ENCODE measurements at places on chromosomes 5 and 9.

GRCh38 chr9:81669041-81669651 lies 20.2 kb downstream of the TLE1 start:
- no peak for DNase-seq

DNA sequence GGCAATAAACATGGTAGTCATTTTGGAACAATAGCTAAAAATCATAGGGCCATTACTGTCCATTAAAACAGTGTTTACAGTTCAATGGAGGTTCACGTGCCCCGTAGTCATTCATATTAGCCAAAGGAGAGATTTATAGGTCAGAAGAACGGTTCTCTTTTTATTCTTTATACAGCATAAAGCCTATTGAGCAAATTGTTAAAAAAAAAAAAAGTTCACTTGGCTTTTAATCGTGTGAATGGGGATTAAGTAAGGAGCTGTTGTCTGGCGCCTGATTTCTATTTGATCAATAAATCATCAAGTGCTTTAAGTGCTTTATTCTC lies 69.1 kb upstream of the TBCA start:
- no peak for DNase-seq

- DNase-seq: no peak
Observed at GRCh38 chr5:160926428-160926827, 74.4 kb upstream of the ATP10B start.

DNA sequence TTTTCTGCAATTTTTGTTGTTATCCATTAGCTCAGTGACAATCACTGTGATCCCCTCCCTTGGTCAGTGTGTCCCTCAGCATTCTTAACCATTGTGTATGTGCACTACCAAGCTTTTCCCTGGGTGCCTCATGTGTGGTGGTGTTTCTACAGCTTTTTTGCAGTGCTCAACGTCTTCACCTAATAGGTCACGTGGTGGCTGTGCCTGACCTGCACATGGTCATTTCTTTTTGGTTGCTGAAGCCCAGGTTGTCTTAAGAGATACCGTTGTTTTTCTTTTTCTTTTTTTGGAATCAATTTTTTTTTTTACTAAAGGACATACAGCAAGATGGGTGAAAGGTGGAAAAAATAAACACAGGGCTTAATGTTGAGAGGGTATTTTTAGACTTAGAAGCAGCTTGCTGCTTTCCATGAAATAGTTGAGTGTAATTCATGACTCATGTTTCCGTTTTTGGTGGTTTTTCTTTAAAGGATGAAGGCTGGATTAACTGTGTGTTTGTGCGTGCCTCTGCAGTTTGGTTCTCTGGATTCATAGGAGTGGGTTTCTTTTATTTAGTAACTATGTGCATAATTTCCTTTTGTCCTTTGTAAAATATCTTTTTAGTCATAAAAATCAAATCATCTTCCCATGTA lies 22.2 kb downstream of the SH3GL2 start:
- DNase-seq: no peak

DNA sequence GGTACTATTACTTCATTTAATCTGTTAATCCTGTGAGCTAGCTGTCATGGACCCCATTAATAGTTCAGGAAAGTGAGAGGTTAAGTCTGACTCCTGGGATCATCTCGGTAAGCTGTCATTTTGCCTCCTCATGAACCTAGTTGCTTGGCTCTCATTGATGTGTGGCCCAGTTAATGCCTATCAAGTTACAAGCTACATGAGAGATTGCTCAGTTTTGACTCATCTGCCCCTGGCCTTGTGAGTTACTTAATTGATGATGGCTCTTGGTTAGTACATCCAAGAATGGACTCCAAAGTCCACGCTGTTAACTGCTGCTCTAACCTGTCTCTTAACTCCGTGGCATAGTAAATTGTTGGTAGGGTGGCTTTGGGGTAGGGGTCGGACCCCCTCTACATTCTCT lies 23.9 kb downstream of the LARP1 start:
- no peak for DNase-seq

- DNase-seq: no peak
Observed at GRCh38 chr5:31771500-31771899, 132.6 kb downstream of the PDZD2 start.

GRCh38 chr5:56012281-56012963 lies 17.7 kb upstream of the IL6ST start:
- DNase-seq: no peak

GRCh38 chr9:21385131-21385670 lies at the start of gene IFNA2:
IFNA2 (minus strand) TSS chr9:21385398; CDS start chr9:21385329, 69 bp downstream.
- DNase-seq: no peak

GRCh38 chr9:113299800-113300292 lies 3.3 kb downstream of the RNF183 start:
- no peak for DNase-seq

GRCh38 chr5:58615972-58616371 lies 33.1 kb downstream of the RAB3C start:
- DNase-seq: no peak

DNA sequence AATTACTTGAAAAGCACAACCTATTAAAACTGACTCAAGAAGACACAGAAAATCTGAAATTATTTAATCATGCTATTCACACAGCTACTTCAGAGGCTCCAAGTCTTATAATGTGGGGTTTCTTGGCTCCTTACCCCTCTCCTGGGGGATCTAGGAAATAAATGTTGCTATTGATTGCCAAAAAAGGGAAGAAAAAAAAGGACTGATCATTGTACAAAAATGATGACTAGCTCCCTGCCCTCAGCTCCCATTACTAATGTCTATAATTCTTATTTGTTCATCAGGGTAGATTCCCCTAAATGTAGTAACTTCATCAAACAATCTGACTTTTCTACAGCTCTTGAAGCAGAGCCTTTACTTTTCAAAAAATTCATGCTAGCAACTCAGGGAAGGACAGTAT lies 3.3 kb upstream of the SMC5 start:
- DNase-seq: no peak

GRCh38 chr9:36152741-36153438 lies 16.3 kb upstream of the CCIN start:
- no peak for DNase-seq

GRCh38 chr5:1795506-1795905 lies 4.1 kb downstream of the MRPL36 start:
- DNase-seq: no peak

- DNase-seq: no peak
Observed at GRCh38 chr5:107937651-107938355, 267.1 kb upstream of the EFNA5 start.

- no peak for DNase-seq
Observed at GRCh38 chr9:107260437-107261081, 22.5 kb upstream of the RAD23B start.

- no peak for DNase-seq
Observed at GRCh38 chr5:107253246-107253645, 417.5 kb downstream of the EFNA5 start.

DNA sequence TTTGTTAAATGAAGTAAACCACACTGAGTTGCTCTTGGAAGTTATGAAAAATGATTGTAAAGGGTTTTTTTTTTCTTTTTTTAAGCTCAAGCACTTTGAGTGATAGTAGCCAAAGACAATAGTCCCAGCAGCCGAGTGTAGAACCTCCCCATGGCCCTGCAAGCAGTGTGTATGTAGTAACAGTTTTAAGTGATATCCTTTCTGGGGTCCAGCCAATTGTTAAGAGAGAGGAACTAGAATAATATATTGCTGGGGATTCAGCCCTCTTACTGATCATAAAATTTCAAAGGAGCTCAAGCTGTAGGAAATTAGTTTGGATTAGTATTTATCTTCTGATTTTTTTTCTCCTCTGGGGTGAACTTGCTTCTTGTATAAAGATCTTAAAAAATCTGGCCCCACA lies 43.2 kb downstream of the NPR3 start:
- no peak for DNase-seq

- no peak for DNase-seq
Observed at GRCh38 chr5:60287174-60287771, 393.7 kb upstream of the PDE4D start.

DNA sequence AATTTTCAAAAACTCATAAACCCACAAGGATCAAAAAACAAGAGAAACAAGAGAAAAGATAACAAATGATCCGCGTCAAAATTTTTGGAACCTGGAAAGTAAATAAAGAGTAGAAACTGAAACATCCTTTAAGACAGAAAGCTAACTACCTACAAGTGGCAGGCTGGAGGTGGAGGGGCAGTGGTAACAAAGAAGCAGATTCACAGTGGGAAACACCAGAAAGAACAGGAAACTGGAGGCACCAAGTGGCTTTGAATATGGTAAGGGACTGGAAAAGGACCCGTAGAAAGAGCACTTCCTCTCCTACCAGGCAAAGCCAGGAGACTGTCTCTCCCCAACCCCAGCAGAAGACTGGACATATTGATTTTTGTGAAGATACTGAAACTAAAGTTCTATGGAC lies 100.6 kb upstream of the TARS1 start:
- no peak for DNase-seq

- no peak for DNase-seq
Observed at GRCh38 chr9:126621919-126622735, 8.4 kb downstream of the LMX1B start.

- no peak for DNase-seq
Observed at GRCh38 chr9:119533504-119533903, 164.3 kb upstream of the BRINP1 start.

DNA sequence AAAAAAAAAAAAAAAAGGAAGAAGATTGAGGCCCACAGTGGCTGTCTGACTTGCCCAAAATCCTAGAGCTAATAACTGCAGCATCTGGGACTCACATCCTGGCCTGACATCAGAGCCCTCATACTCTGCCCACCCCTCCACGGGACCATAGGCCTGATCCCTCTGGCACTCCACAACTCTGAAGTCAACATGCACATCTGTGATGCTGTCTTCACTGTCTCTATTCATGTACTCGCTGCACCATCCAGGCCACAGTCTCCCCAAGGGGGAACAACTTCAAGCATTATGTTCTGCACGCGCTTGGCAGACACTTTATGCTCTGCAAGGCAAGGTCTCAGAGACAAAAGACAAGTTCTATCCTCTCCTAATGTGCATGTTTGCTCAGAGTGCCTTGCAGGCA lies 158.2 kb downstream of the SPOCK1 start:
- no peak for DNase-seq

- DNase-seq: no peak
Observed at GRCh38 chr5:40871177-40871576, 30.0 kb downstream of the CARD6 start.

GRCh38 chr9:346111-346571 lies 131.5 kb downstream of the DOCK8 start:
- no peak for DNase-seq
